ENCODE measurements at places on chromosomes 2 and 18. TPM values are rescaled to one million over a fixed set of nuclear protein-coding genes. Genes with fewer than 3 reads are reported as not detected.

Gene EMX1
- total RNA-seq = not detected

Gene LAMA1
- 0.06 TPM for total RNA-seq

Gene REG1B
- not detected for total RNA-seq

Gene ZSWIM2
- not detected for total RNA-seq

Gene GPATCH11
- total RNA-seq = 4.2 TPM

Gene SOWAHC
- total RNA-seq = 55.1 TPM
